ENCODE measurements at places on chromosomes 6 and 20. TPM values are rescaled to one million over a fixed set of nuclear protein-coding genes. Genes with fewer than 3 reads are reported as not detected.

MATN4 gene
- total RNA-seq = 0.52 TPM

CASS4 gene
- 3.7 TPM for total RNA-seq

GUCA1A gene
- total RNA-seq = not detected

ARG1 gene
- 1.0 TPM for total RNA-seq

GPLD1 gene
- 2.6 TPM for total RNA-seq

CYB5R4 gene
- 5.2 TPM for total RNA-seq

GNMT gene
- total RNA-seq = not detected

GSTA2 gene
- total RNA-seq = under 0.01 TPM

TREML4 gene
- total RNA-seq = not detected

BMP6 gene
- total RNA-seq = 2.1 TPM

SMLR1 gene
- not detected for total RNA-seq

GABRR1 gene
- total RNA-seq = 0.52 TPM

ADGRF5 gene
- 26.1 TPM for total RNA-seq

SLC35F1 gene
- total RNA-seq = 3.1 TPM

DEFB121 gene
- total RNA-seq = not detected

B3GAT2 gene
- 0.52 TPM for total RNA-seq

NUP43 gene
- total RNA-seq = 17.2 TPM

KCNK17 gene
- 1.6 TPM for total RNA-seq

TINAG gene
- 0.52 TPM for total RNA-seq

LMBRD1 gene
- total RNA-seq = 44.4 TPM

GNAS-AS1 gene
- 1.0 TPM for total RNA-seq

CCM2L gene
- total RNA-seq = 4.7 TPM

BPIFB1 gene
- total RNA-seq = not detected

NKX2-4 gene
- total RNA-seq = not detected

ZBTB46 gene
- total RNA-seq = 52.2 TPM

CLVS2 gene
- under 0.01 TPM for total RNA-seq

TLDC2 gene
- under 0.01 TPM for total RNA-seq

GJA1 gene
- total RNA-seq = 67.3 TPM

ATXN1 gene
- total RNA-seq = 30.8 TPM

GTSF1L gene
- not detected for total RNA-seq

SLC17A1 gene
- total RNA-seq = not detected

STMND1 gene
- total RNA-seq = not detected

BHLHE23 gene
- not detected for total RNA-seq

IRF4 gene
- total RNA-seq = 3.1 TPM

THBS2 gene
- 76.2 TPM for total RNA-seq

TSBP1 gene
- not detected for total RNA-seq

CNKSR3 gene
- total RNA-seq = 3.7 TPM

DCDC2 gene
- not detected for total RNA-seq

SIRPD gene
- total RNA-seq = not detected

FAM162B gene
- total RNA-seq = 4.7 TPM

RNF146 gene
- total RNA-seq = 39.7 TPM

FLRT3 gene
- total RNA-seq = 9.4 TPM

PMEPA1 gene
- 5.2 TPM for total RNA-seq

NCOA3 gene
- 25.6 TPM for total RNA-seq

ANGPT4 gene
- under 0.01 TPM for total RNA-seq

REV3L gene
- total RNA-seq = 42.3 TPM

ASF1A gene
- total RNA-seq = 11.5 TPM

OLIG3 gene
- not detected for total RNA-seq

TMEM170B gene
- total RNA-seq = 6.3 TPM

SOBP gene
- 20.4 TPM for total RNA-seq

Measured in skeletal muscle tissue (tissue), 5 donors.